Fibroblast of the conjunctiva (primary cell): ENCODE measurements at places on chromosomes 13 and 19.
A peak's percentile ranks its signal among the peaks of the same experiment; 100 is the strongest.

DNA sequence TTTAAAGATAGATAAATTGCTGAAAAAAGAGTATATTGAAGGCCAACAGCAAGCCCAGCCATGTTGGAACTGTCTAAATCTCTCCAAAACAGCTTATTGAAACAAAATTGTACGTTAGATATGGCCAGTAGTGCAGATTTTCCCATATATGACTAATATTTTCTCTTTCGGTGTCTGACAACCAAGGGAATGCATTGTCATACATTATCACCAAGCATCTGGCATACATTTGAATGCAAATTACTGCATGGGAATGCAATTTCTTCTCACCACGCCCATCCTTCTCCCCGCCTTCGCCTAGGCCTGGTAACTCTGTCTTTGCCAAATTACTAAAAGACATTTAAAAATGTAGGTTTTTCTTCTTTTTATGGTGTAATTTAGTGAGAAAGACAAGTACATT, 32.5 kb upstream of the IRS2 start:
- DNase-seq: peak; percentile 30

GRCh38 chr19:12513531-12514061, 29.0 kb upstream of the ZNF709 start:
- DNase-seq: no peak

GRCh38 chr13:95185311-95185710, 115.9 kb downstream of the ABCC4 start:
- no peak for DNase-seq

DNA sequence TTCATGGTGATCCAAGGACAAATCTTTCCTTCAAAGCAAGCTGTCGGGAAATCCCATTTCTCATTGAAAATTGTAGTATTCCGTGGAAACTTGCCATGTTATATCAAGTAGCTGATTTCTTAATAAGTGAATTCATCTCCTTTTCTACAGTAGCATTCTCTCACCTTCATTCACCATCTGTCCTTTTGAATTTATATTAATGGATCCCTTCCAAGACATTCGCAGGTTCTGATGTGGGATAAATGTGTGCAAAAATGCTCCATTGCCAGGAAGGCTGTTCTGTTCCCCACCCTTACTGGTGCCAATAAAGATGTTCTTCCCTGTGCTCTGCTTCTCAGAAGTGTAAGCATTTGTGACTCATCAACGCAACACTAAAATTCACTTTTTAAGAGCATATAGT, 36.2 kb downstream of the AMER2 start:
- DNase-seq: no peak

DNA sequence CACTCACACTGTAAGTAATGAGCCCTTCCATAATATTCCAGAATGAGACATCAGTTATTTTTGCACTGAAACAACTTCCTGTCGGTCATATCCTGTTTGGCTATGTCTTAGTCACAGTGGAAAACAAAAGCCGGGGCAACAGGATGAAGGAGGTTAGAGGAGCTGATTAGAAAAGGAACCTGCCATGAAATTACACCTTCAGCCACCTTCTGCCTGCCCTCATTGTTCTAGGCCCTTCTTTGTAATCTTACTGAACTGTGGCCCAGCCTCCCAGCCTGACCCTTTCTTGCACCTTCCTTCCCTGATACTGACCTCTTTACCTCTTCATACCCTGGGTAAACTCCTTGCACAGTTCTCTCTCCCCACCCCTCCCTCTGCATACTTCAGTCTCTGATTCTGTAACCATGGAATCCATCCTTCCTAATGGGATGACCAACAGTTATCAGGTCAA, 67.3 kb downstream of the DOCK9 start:
- no peak for DNase-seq

GRCh38 chr19:15187026-15188007, 13.5 kb downstream of the NOTCH3 start:
- no peak for DNase-seq

- DNase-seq: no peak
Observed at GRCh38 chr13:111304041-111304544, 16.3 kb upstream of the TEX29 start.

GRCh38 chr19:44605547-44605946, 7.8 kb upstream of the IGSF23 start:
- no peak for DNase-seq

- no peak for DNase-seq
Observed at GRCh38 chr13:36129539-36129938, 1.6 kb downstream of the DCLK1 start.

- DNase-seq: no peak
Observed at GRCh38 chr13:59951011-59951410, 212.7 kb downstream of the DIAPH3 start.

DNA sequence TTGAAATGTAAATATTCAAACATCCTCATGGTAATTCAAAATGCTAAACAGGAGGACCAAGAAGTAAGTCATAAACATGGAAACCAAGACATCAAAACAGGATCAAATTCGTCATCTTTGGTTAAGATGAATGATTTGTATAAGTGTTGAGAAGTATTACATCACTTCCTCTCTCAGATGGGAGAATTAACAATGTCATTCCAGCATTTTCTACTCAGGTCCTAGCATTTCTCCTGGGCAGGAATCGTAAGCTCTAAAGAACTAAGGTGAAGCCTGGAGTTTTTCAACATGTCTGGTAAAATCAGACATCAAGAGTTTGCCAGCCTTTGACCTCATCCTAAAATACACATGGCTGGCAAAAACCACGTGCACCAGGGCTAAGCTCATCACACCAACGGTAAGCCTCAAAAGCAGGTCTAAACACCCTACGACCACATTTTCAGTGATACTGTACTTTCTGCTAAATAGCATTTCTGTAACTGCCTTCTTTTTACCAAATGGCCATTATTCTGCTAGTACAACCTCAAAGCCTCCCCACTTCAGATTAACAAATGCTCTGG, 24.8 kb downstream of the RANBP3 start:
- DNase-seq: no peak

DNA sequence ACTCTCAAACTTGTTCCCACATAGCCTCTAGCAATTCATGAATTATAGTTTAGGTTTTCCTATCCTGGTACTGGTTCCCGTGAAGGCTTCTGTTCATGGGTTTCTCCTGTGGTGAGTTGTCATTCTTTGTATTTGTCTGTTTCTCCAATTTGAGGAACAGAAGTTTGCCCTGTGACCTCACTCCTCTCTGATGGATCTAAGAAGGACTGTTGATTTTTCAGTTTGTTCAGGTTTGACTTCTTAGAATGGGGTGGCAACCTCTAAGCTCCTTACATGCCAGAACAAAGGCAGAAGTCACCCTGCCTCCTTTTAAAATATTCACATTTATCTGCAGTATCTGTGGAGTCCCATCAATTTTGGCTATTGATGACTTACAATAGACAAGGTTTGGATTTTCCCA, 354.0 kb downstream of the SPRY2 start:
- DNase-seq: no peak

DNA sequence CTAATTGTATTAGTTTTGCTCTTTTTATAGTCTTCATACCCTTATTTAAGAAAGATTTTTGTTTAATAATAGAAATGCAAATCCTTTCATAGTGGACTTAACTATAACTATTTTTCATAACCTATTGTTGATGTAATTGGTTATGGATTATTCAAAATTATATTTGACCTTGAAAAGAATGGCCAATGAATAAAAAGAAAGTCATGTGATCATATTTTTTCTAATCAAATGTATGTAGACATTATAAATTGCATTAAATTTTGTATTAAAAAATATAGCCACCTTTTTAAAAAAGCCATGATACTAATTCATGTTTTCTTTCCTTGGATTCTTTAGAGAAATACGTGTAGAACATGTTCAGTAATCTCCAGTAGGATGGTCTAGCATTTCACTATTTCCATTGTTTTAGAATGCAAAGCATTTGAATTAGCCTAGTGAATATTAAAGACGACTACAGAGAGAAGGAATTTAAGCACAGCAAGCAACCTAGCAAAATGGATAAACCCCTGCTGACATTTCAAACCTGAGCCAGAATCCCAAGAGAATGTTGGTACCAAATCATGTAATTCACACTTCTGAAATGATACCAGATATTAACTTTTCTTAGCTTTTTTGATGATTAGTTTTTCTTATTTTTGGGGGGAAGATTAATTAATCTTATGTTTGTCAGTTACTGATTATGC, 1297.4 kb upstream of the MIR17HG start:
- DNase-seq: no peak
